ENCODE measurements at places on chromosomes 11 and 22.
A peak's percentile ranks its signal among the peaks of the same experiment; 100 is the strongest.

- DNase-seq = no peak
- no peak overlapping the region for H3K27ac ChIP-seq
- H3K4me3 ChIP-seq = no peak overlapping the region
- no peaks in the 10 kb centered on the region for H3K27me3 ChIP-seq
- no peaks in the 10 kb centered on the region for H3K4me1 ChIP-seq
Measured at GRCh38 chr11:70028147-70028855, 49.8 kb upstream of the ANO1 start.

DNA sequence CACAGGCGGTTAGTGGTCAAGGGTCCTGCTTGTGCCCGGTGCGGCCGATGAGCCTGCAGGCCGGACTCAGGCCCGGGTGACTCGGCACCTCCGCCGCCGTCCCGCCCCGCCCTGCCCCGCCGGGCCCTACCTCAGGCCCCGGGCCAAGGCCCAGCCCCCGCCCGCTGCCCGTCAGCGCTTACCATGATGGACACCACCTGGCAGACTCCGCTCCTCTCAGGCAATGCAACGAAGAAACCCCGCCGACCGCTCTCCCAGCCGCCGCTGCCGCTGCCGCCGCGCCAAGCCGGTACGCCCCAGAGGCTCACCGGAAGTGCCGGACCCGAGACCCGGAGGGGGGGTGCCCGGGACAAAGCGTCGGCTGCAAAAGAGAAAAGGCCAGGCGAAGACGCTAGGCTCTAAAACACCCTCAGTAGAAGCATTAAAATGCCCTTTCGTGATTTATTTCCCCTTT lies at the start of gene UFD1:
Gene UFD1, minus strand, starts transcription at position 293 of the 454 bp plus-strand sequence. Its CDS starts 108 bp downstream, at position 185.
- H3K36me3 ChIP-seq = peaks cover 13% of the 10 kb centered on the region
- H3K27ac ChIP-seq = peak within 1 kb of the TSS; percentile 95
- peaks cover 12% of the 10 kb centered on the region for H3K4me1 ChIP-seq
- H3K4me3 ChIP-seq = peak within 1 kb of the TSS; percentile 78

DNA sequence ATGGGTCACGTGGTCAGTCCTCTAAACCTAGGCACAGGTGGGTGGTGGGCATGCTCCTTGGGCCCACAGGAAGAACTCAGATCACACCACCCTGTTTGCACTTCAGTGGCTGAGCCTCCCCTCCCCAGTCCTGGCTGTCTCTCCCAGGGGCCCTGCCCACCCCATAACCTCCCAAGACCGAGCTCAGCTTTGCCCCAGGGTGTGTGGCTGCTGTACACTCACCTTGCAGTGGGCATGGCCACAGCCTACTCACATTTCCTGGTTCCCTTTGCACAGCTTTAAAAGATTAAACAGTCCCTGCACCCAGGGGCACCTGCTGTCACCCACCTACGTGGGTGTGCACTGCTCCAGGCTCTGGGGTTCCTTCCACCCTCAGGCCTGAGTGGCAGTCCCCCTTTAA lies 13.8 kb downstream of the TRIOBP start:
- H3K27me3 ChIP-seq = no peaks in the 10 kb centered on the region
- H3K4me1 ChIP-seq = no peaks in the 10 kb centered on the region
- H3K27ac ChIP-seq = no peak overlapping the region
- DNase-seq = no peak
- H3K36me3 ChIP-seq = no peaks in the 10 kb centered on the region

- DNase-seq = no peak
- H3K4me1 ChIP-seq = peaks cover 20% of the 10 kb centered on the region
Measured at GRCh38 chr11:61704838-61705237, 24.6 kb downstream of the DAGLA start.

GRCh38 chr22:37179622-37180420 lies 8.2 kb downstream of the C1QTNF6 start:
- no peak for DNase-seq
- H3K4me3 ChIP-seq = no peak overlapping the region
- H3K27ac ChIP-seq = no peak overlapping the region
- peaks cover 6% of the 10 kb centered on the region for H3K4me1 ChIP-seq
- no peaks in the 10 kb centered on the region for H3K36me3 ChIP-seq
